CD4-positive, CD25-positive, alpha-beta regulatory T cell (primary cell): ENCODE measurements at places on chromosomes 13 and 19. TPM values are rescaled to one million over a fixed set of nuclear protein-coding genes. Genes with fewer than 3 reads are reported as not detected.

The LGALS14 gene
- total RNA-seq = not detected

The KPTN gene
- 3.5 TPM for total RNA-seq

The HSD17B14 gene
- 0.49 TPM for total RNA-seq

The VWA8 gene
- total RNA-seq = 22.8 TPM
